ENCODE measurements at places on chromosomes 5 and 9.

DNA sequence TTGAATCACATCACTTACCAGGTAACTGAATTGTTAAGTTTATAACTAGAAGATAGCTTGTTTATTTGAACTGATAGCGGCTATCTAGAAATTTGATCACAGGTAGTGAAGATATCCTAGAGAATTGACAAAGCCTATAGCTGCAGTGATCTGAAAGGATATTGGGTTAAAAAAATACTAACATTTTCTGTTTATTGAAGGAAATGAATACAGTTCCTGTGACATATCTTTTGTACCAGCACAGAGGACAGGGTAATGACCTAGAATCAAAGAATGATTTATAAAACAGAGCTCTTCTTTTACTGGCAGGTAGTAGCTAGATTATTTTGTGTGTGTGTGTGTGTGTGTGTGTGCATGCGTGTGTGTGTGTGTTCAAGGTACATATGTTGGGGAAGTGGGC is 94.8 kb downstream of the RAB3C start:
- no peak for DNase-seq

- no peak for DNase-seq
Observed at GRCh38 chr5:6715271-6715670, 2.0 kb downstream of the TENT4A start.

DNA sequence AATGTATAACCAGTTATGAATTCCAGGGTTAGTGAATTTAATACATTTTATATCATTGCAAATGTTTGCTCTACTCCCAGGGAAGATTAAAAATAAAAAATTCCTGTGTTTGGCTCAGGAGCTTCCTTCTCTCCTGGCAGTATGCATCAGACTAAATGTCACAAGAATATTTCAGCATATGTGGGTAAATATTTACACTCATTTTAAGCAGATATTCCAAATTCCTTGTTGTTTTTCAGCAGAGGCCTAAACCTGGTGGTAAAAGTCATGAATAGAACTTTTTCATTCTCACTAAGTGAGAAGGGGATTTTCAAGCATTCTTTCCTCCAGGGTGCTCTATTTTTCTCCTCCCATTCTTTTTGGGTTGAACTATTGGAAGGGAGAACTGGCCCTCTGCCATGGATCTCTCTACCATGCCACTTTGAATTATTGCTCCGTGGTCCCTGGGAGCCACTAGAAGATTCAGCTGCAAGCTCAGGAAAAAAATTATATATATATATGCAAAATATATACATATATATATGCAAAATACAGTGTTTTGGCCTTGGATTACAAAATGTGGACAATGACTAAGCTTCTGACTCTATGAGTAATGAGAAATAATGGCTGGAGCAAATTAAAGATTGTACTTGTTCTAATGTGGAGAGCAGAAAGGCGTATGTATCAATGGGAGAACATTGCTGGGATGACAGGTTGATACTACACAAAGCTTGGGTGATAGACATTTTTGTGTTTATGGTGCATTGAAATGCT is 180.6 kb upstream of the PAPPA start:
- DNase-seq, result no peak

GRCh38 chr9:133107961-133108793 is 12.9 kb downstream of the RALGDS start:
- DNase-seq, result no peak

- no peak for DNase-seq
Observed at GRCh38 chr9:87336914-87337333, 160.7 kb upstream of the DAPK1 start.

GRCh38 chr9:15927161-15927560 is 374.3 kb downstream of the CCDC171 start:
- no peak for DNase-seq

GRCh38 chr9:7762600-7762999 is 37.0 kb downstream of the DMAC1 start:
- no peak for DNase-seq

DNA sequence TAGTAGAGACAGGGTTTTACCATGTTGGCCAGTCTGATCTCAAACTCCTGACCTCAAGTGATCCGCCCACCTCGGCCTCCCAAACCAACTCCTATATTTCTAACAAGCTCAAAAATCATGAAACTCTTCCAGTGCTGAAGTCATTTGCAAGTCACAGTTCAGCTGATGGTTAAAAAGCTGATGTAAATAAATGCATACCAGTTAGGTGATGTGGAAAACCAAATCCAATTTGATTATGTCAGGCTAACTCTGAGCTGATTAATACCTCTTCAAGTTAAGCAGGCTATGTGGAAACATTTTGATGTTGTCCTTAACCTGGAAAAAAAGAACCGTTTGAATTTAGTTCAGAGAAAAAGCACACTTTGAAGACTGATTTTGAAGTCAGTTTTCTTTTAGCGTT is 51.0 kb downstream of the TMEM252 start:
- no peak for DNase-seq

GRCh38 chr9:79395755-79396154 is 176.0 kb upstream of the TLE4 start:
- DNase-seq, result no peak
